ENCODE measurements at places on chromosomes 5 and 9. TPM values are rescaled to one million over a fixed set of nuclear protein-coding genes. Genes with fewer than 3 reads are reported as not detected.

LOX gene
- total RNA-seq = 0.10 TPM

HAPLN1 gene
- total RNA-seq = not detected

CDHR2 gene
- total RNA-seq = 2.3 TPM

SLC6A7 gene
- not detected for total RNA-seq

DNA sequence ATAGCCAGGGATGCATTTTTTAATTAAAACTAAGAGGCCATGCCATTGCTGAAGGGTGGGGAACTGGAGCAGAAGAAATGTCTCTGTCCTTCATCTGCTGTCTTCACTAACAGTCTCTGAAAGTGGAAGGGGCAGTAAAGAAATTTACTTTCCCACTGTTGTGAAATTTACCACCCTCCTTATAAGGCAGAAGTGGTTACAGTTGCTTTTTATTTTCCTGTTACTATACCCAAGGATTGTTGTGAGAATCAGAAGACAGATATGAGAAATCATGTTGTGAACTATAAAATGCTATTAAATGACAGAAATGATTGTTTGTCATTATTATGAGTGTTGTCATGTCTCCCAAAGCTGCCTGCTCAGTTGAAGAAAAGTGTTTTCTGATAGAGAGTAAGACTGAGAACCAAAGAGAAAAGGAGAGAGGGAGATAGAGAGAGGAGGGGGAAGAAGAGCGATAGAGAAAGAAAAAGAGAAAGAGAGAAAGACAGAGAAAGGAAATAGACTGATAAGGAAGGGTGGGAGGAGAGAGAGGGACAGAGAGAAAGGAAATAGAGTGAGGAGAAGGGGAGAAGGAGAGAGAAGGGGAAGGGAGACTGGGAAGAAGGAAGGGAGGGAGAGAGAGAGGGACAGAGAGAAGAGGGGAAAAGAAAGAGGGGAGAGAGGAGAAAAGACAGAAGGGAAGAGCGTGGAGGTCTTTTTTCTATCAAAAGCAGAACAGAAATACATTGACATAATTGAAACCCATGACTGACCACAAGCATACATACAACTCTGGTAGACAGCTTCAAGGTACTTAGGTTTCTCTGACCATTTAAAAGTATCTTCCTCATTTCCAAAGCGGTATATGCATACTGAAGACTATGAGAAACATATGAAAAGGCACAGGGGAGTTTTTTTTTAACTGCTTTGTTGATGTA is 22.5 kb downstream of the SEC61B start:
- DNase-seq = no peak

EPB41L4B gene
- total RNA-seq = 0.18 TPM

GADD45G gene
- 40.4 TPM for total RNA-seq

GRCh38 chr9:38359297-38359653 is 33.2 kb upstream of the ALDH1B1 start:
- DNase-seq = no peak

DNA sequence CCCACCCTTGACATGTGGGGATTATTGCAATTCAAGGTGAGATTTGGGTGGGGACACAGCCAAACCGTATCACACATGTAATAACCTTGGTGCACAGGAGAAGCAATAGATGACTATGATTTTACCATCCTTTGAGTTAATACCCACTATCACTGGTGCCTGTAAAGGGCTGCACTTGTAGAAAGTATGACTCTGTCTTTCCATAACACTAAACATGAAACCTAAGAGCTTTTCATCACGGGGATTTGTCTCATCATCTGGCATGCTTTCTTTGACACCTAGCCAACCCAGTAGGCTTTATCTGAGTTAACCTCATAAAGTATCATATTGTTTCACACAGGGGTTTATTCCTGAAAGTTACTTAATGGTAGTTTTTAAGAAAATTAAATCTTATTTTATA is 188.9 kb upstream of the TNC start:
- no peak for DNase-seq

- DNase-seq = no peak
Measured at GRCh38 chr5:83554686-83555085, 83.1 kb downstream of the VCAN start.

MRNIP gene
- total RNA-seq = 19.5 TPM

FASTKD3 gene
- total RNA-seq = 12.5 TPM

OR2Y1 gene
- not detected for total RNA-seq

DNA sequence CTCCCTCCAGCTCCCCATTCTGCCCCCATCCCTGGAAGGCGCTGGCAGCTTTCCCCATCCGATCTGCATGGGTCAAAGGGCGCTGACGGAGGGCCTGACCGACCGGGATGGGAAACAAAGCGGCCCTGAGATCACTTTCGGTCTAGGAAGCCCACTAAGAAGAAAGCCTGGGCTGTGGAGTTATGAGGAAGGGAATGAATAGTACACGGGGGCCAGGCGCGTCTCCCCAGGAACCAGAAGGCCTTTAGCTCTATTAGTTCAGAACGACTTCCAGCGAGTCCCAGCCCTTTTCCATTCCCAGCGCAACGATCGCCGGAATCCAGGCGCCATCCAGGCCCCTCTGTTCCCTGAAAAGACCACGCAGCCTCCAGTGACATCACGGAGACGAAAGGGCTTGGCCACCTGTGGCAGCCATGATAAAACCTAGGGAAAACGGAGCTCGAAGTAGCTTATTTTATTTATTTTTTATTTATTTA is 70.1 kb upstream of the CCDC180 start:
- DNase-seq = no peak
